CD8-positive, alpha-beta memory T cell (primary cell): ENCODE measurements at places on chromosomes 1 and 21.
A peak's percentile ranks its signal among the peaks of the same experiment; 100 is the strongest.

DNA sequence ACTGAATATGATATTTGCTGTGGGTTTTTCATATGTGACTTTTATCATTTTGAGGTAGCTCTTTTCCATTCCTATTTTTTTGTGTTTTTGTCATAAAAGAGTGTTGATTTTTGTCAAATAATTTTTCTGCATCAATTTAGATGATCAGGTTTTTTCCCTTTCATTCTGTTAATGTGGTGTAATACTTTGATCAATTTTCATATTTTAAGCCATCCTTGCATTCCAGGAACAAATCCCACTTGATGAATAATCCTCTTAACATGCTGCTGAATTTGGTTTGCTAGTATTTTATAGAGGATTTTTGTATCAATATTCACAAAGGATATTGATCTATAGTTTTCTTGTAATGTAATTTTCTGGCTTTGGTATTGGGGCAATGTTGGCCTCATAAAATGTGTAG lies 25.5 kb upstream of the C1orf53 start:
- DNase-seq = no peak

GRCh38 chr21:33572350-33572749 lies 16.1 kb downstream of the DONSON start:
- no peak for DNase-seq

- no peak for DNase-seq
Observed at GRCh38 chr1:243745356-243745755, 104.7 kb downstream of the AKT3 start.

GRCh38 chr21:40166291-40166843 lies 299.1 kb downstream of the PCP4 start:
- no peak for DNase-seq

DNA sequence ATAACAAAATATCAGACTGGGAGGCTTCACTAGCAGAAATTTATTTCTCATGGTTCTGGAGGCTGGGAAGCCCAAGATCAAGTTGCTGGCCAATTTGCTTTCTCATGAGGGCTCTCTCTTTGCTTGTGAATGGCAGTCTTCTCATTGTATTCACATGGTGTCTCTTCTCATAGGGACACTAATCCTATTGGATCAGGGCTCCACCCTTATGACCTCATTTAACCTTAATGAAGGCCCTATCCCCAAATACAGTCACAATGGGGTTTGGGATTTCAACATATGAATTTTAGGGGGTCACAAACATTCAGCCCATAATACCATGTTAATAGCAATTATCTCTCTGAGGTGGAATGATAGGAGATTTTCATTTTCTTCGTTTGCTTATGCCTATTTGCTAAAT lies 25.3 kb downstream of the TCEA3 start:
- no peak for DNase-seq

DNA sequence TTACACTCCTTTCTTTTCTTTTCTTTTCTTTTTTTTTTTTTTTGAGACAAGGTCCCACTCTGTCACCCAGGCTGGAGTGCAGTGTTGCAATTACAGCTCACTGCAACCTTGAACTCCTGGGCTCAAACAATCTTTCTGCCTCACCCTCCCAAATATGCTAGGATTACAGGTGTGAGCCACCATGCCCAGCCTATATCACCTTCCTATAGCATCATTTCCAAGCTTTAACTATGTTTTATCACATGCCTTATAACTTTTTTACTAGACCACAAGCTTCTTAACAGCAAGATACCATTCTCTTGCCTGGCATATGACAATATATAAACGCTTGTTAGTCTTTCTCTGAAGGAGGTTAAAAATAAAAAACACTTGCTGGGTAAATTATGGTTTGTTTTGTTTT lies 55.3 kb upstream of the MUTYH start:
- no peak for DNase-seq

- no peak for DNase-seq
Observed at GRCh38 chr1:53470155-53470554, 11.0 kb downstream of the DMRTB1 start.

DNA sequence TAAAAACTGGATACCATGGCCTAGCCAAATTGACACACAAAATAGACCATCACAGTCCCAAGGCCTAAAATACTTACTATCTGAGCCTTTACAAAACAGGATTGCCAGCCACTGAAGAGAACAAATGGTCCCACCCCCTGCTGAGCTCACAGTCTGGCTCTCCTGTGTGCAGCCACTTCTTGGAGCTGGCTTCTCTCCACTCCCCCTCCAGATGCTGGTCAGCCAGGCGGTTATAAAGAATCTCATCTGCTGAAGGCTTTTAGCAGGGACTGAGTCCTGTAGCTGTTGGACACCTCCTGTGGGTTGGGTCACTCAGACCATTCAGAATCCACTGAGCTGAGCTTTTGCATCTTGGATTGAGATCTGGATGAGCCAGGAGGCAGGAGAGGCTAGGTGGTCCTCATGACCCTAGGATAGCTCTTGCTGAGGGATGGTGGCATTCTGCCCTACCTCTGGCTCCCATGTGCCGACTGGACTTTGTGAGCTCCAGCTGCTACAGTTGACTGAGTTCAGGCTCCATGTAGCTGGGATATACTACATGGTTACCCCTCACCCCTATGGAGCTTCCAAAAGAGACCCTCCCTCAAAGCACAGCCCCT lies 16.1 kb downstream of the OXCT2 start:
- no peak for DNase-seq

DNA sequence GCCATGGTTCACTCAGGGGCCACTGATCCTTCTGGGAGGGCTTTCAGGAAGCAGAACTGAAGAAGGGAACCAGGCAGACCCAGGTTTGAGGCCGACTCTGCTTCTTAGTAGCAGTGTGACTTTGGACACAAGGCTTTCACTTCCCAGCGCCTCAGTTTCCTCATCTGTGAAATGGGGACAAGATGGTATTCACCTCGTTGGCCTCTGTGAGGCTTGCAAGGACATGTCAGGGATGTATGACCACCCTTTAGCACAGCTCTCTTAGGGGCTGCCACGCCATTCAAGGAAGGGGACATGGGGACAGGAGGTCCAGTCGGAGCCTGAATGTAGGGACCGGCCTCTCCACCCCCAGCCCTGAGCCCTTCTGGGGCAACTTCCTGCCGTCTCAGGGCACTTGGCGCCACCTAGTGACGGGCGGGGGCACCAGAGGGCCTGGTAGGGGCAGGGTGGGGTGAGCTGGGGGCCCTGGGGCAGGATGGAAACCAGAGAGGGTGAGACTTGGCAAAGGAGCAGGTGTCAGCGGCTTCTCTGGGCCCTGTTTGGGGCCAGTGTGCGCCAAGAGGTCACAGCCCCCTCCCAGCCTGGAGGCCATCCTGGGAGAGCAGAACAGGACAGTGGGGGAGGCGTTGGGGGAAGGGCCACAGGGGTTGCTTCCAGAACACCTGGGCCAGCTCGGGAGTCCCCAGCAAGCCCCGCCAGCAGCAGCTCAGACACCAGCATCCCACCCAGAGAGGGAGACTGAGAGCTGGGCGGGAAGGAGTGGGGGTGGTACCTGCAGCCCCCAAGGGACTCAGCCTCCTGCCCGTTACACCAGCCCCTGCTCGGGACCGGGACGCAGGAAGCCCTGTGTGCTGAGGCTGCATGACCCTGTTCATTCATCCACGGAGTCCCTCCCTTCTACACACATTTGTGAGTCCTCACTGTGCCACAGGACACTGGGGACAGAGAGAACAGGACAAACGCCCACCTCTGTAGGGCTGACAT lies 102.5 kb upstream of the TARDBP start:
- peak; percentile 73 for DNase-seq

DNA sequence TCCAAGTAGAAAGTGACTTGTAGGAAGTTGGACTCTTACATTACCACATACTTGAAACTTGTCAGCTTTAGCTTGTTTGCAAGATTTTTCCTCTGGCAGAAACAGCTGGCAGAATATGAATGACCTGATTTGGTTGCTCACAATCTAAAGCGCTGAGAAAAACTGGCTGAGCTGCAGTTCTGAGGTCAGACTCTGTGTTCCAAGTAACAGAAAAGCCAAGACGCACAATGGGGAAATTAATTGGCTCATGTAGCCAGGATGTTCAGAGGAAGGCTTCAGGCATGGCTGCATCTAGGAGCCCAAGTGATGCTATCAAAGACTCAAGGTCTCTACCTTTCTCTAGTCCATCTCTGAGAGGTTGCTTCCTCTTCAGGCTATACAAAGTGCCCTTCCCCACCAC lies 27.0 kb downstream of the ALPL start:
- DNase-seq = no peak

DNA sequence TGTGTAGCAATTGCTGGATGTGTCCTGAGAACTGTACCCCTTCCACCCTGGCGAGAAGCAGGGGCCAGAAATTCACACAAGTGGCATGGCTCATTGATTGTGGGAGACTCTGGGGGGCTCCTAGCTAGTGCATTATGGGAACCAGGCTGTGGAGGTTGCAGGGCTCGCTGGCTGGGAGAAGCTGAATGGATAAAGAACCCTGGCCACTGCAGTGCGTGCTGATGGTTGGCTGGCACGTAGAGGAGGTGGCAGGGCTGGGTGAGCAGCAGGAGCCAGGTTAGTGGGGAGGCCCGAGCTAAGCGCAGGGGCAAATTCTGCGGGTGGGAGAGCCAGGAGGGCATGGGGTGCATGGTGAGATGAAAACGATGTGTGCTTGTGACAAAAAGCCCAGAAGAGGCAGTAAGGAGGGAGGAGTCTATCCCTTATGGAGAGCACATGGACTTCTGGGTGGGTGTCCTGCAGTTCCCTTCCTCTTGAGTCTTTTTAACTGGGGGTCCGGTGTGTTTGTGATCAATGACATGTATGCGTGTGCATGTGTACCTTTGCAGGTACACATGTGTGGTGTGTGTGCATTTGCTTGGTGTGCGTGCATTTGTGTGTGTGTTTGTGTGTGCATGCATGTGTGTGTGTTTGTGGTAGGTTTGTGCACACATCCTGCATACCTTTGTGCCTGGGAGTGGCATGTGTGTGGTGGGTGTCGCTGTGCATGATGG lies 3.6 kb downstream of the GUK1 start:
- DNase-seq = no peak

DNA sequence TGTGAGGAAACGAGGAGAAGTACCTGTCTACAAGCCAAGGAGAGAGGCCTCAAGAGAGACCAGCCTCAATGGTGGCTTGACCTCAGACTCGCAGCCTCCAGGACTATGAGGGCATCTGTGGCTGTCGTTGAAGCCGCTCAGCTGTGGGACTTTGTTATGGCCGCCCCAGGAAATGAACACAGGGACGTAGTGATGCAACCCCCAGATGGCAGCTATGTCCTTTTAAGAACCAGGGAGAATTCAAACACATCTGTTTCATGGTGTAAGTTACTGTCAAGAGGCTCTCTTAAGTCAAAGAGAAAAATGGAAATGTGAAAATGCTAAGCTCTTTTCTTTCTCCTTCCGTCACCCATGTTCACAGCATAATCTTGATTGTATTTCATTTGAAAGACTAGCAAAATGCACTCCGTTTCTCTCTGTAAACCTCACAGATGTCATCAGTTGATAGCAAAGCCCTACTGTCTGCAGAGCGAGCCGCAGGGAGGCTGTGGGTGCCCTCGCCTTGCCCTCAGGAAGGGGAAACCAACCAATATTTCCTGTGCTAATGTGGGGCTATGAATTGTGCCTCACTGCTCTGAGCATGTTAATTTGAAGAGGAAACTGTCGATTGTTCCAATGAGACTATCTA lies 21.3 kb downstream of the UBASH3A start:
- DNase-seq = peak; percentile 90

- DNase-seq = no peak
Observed at GRCh38 chr1:81569761-81570160, 231.0 kb upstream of the ADGRL2 start.

DNA sequence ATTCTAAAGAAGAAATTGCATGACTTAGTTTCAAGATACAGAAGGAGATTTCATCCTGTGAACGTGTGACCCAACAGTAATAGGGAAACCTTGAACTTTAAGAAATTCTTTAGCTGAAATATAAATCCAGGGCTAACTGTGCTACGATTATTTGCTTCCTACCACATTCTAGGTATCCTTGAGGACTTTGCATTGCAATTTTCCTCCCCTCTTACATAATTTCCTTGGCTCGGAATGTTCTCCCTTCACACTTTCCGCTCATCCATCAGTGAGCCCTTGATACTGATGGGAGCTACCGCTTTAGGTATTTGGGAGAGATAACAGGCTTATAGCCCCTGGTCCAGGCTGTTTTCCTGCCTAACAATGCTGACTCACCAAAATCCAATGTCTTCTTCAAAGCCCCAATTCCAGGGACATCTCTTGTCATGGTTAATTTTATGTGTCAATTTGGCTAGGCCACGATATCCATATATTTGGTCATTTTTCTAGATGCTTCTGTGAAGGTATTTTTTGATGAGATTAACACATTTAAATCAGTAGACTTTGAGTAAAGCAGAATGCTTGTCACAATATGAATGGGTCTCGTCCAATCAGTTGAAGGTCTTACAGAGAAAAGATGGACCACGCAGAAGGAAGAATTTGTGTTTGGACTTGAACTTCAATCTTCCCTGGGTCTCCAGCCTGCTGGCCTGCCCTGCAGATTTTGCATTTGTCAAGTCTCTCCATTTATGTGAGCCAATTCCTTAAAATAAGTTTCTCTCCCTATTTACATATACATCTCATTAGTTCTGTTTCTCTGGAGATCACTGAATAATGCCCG lies 121.2 kb downstream of the PTPN14 start:
- no peak for DNase-seq

DNA sequence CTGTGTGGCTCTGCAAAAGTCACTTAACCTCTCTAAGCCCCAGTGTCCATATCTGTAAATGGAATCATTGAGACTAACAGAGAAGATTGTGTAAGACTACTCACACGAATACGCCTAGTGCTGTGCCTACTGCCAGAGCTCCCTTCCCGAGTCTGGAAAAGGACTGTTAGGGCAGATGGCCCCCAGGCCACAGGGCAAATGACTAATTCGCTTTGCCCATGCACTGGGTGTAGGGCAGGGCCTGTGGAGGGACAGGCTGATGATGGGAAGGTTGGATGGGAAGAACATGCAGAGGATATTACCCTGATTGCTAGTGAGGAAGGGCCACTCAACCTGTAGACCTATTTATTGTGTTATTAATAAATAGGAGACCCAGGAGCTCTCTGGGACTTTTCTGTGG lies 4.2 kb upstream of the GPR61 start:
- DNase-seq = no peak

GRCh38 chr1:94986783-94987182 lies 59.9 kb upstream of the CNN3 start:
- DNase-seq = no peak

GRCh38 chr1:114386129-114387009 lies 124.6 kb downstream of the TRIM33 start:
- no peak for DNase-seq

GRCh38 chr1:150365941-150366340 lies 2.0 kb downstream of the RPRD2 start:
- no peak for DNase-seq

- no peak for DNase-seq
Observed at GRCh38 chr1:15703562-15703961, 19.4 kb downstream of the PLEKHM2 start.

GRCh38 chr1:58815686-58816071 lies 31.8 kb upstream of the JUN start:
- no peak for DNase-seq

GRCh38 chr1:181173761-181174447 lies 85.4 kb downstream of the IER5 start:
- DNase-seq = no peak

DNA sequence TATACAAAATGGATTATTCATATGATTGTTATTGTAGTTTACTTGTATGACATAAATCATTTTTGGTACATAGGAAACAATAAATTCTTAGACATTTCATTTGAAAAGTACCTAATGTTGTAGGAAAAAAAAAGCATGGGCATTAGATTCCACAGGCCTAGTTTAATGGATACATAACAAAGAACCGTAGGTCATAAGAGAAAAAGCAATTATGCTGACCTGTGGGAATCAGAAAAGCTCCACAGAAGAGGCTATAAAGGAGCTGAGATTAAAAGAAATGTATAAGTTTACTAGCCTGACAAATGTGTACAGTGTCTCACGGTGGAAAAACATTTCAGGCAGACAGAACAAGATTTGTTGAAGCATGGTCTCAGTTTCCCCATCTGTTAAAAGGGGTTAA lies 3.7 kb downstream of the DEPDC1 start:
- DNase-seq = no peak
